ELF-1 (cell line): ENCODE measurements at places on chromosomes 1 and 21.

GRCh38 chr1:176773038-176773437, 310.1 kb downstream of the PAPPA2 start:
- no peak for DNase-seq

- peak; percentile 41 for DNase-seq
Measured at GRCh38 chr1:10788592-10789006, 7.8 kb downstream of the CASZ1 start.

DNA sequence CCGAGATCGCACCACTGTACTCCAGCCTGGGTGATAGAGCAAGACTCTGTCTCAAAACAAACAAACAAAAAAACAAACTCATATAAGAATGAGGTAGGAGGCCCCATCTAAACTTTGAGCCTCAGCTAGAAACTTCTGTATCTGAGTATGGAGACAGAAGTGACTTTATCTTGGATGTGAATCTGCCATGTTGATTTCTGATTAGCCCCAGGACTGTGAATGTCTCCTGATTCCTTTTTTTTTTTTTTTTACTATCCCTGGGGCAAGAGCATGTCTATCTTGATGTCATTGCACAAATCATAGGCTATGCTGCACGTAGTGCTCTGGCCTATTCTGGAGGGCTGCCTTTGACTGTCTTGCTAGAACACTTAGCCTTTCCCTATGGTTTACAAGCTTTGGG, 211.0 kb downstream of the PTPRU start:
- no peak for DNase-seq

GRCh38 chr1:224333939-224334786, 4.2 kb upstream of the NVL start:
- DNase-seq, result no peak

- DNase-seq, result no peak
Measured at GRCh38 chr1:245656189-245656717, 501.5 kb downstream of the KIF26B start.

GRCh38 chr1:230982696-230983095, 3.8 kb downstream of the ARV1 start:
- DNase-seq, result no peak

DNA sequence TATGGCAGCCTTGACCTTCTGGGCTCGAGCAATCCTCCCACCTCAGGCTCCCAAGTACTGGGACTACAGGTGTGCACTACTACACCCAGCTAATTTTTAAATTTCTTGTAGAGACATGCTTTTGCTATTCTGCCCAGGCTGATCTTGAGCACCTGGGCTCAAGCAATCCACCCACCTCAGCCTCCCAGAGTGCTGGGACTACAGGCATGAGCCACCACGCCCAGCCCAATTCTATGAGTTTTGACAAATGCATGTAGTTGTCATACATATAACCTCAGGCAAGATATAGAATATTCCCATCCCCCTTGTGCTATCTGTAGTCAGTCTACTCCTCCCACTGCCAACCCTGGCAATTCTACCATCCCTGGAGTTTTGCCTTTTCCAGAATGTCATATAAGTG, 38.7 kb upstream of the TTC22 start:
- DNase-seq, result no peak

DNA sequence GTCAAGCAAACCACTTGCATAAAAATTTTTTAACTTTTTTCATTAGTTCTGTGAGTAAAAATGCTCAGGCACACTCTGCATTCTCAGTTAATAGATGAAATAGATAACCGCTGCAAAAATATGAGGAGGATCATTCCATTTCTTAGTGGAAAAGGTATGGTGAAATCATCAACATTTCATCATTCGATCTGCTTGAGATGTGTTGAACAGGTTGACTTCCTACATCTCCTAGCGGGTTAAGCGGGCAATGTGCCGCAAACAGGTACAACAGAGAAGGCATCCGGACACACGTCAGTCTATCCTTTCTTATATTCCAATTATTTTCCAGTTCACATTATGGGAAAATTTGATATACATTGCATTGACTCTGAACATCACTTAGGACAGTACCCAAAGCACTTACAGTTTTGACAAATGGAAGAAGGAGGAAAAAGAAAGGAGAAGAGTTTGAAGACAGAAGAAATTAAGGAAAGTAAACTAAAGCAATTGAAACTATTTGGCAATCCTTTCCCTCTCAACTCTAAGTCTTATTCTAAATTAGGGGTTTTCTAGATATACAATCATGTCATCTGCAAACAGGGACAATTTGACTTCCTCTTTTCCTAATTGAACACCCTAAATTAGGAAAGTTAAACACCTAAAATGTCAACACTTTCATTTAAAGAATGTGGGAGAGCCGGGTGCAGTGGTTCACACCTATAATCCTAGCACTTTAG, 33.5 kb downstream of the NIBAN1 start:
- DNase-seq, result no peak

GRCh38 chr1:50976111-50976889, 6.3 kb downstream of the CDKN2C start:
- DNase-seq, result peak; percentile 31

DNA sequence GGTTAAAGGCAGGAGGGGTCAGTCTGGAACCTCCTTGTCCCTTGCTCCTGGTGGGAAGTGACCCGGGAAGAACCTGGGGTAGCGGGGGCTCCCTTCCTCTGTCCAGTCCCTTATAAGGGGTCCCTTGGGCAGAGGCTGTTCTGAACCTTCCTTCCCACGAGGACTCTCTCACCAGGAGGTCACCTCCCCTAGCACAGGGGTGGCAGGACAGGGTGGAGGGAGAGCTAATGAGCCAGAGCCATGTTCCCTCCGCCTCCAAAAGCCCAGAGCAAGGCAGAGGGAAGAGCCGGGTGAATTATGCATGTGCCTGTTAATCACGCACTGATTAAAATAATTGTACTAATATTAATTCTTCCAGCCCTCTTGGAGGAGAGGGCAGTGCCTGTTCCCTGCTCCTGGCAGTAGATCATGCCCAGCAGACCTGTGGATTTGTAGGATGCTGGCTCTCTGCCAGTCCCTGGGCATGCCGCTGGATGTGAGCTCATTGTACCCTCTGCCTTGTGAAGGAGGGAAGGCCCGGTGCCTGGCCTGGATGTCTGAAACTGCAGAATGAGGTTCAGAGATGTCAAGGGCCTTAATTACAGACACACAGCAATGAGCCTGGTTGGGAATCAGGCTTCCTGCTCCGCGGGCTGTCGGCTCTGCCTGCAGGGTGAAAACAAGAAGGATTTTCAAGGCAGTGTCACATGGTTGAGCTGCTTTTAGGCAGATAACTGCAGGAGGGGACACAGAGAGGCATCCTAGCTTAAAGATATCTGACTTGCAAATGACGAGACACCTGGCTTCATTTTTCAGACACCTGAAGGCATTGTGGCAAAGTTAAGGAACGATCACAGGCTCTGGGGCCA, 68.2 kb downstream of the IGSF21 start:
- DNase-seq, result peak; percentile 46

GRCh38 chr1:41914516-41914915, 4.2 kb downstream of the HIVEP3 start:
- DNase-seq, result no peak

GRCh38 chr21:39651206-39651605, 38.5 kb downstream of the B3GALT5 start:
- peak; percentile 75 for DNase-seq

- no peak for DNase-seq
Measured at GRCh38 chr1:116808848-116809508, 54.7 kb downstream of the CD2 start.

DNA sequence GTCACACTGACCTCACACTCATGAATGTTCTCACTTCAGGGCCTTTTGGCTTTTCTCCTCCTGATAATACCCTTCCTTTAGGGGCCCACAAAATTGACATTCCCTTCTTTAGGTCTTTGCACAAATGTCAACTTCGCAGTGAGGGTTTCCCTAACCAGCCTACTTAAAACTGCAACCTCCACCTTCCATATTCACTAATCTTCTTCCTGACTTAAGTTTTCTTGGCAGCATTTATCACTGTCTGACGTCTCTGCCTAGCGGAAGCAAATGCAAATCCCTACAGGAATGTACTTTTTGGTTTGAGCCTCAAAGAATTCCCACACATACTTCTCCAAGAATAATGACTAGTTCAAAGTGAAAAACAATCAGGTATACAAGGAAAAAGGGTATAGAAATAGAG, 32.8 kb downstream of the INTS7 start:
- DNase-seq, result no peak

DNA sequence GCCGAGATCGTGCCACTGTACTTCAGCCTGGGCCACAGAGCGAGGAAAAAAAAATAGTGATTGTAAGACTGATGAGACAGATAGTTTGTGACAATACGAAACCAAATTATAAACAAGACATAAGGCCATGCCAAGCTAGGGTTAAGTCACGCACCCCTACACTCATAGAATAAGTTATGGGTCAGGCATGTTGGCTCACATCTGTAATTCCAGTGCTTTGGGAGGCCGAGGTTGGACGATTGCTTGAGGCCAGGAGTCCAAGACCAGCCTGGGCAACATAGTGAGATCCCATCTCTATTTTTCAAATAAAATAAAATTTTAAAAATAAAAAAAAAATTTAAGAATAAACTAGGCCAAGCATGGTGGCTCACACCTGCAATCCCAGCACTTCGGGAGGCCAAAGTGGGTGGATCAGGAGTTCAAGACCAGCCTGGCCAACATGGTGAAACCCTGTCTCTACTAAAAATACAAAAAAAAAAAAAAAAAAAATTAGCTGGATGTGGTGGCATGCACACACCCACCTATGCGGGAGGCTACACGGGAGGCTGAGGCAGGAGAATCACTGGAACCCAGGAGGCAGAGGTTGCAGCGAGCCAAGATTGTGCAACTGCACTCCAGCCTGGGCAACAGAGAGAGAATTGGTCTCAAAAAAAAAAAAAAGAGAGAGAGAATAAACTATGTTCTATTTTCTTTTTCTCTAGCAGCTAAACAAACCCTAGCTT, 50.1 kb upstream of the SPOCD1 start:
- no peak for DNase-seq

DNA sequence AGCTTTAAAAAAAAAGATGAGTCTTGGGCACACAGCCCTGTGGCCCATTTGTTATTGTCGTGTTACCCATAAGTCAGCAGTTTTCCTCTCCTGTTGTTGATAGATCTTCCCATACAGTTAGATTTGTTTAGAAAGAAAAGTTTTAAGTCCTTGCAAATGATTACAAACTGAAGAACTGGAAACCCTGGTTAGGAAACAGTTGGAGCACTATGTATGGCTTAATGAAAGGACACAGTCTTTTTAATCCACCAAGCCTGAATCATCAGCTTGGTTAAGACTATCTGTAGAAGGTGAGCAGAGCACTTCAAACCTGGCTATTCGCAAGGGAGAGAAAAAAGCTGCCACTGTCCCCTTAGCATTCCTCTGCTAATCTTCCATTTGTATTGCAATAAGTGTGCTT, 241.0 kb downstream of the DISC1 start:
- DNase-seq, result no peak

- no peak for DNase-seq
Measured at GRCh38 chr21:44440241-44441040, 14.9 kb upstream of the LRRC3 start.

- peak; percentile 83 for DNase-seq
Measured at GRCh38 chr1:21534674-21535378, 25.6 kb downstream of the ALPL start.

DNA sequence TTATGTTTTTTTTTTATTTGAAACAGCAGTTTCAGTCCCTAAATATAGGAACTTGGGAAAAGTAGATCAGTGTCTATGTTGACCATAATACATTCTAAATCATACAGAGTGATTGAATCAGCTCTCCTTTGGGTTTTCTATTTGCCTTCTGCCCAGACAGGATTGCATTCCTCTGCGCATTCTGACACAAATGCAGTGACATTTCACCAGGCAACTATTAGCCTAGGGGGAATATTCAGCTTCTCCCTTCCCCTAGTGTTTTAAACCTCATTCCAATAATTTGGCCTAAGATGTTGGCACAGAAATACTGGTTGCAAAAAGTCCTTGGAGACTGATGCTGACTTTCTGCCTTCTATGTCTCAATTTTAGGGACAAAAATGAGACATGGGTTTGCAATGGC, 172.8 kb downstream of the PTGER3 start:
- DNase-seq, result peak; percentile 14

- no peak for DNase-seq
Measured at GRCh38 chr1:154839691-154840090, 30.4 kb downstream of the KCNN3 start.

DNA sequence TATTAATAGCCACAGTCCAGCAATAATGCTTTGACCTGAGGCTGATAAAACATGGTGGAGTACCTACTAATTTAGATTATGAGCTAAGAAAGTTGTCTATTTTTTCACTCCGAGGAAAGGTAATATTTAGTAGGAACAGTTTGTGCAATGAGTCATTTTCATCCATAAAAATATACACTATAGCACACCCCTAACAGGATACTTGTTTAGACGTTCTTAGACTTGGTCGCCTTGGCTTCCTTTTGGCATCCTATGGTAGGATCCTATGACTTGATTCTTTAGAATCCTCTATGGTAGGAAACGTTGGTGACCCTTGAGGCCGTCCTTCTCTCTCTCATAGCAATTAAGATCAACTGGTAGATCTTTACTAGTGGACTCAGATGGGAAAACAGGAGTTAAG, 81.8 kb downstream of the RGS7 start:
- DNase-seq, result no peak

DNA sequence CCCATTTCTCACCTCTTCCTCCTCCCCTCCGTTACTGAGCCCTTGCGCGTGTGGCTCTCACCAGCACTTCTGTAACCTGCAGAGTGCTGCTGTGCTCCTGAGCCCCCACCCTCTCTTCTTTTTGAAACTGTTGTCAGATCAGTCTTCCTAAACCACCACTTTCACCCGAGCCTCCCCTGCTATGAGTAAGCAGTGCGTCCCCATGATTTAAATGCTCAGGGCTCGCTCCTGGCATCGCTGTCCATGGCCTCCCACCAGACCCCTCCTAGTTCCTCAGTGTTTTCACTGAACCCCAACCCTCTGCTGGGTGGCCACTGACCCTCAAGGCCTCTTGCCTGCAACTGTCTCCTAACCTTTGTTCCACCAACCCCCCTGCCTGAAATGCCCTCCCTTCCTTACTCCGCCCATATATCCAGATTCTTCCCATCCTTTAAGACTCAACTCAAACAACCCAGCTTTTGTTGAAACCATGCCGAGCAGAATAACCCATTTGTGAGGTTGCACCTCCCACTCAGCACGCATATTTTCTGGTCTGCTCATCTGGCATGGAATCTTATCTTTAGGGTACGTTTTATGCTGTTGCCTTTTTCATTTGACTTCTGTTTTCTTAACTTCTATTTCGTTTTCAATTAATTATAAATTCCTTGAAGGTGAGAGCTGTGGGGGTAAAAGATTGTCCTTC, 64.5 kb upstream of the FAM3B start:
- no peak for DNase-seq

GRCh38 chr21:32842146-32842545, 70.6 kb upstream of the PAXBP1 start:
- DNase-seq, result no peak

- DNase-seq, result peak; percentile 59
Measured at GRCh38 chr1:37325509-37326437, 148.6 kb upstream of the ZC3H12A start.
